Body of pancreas (tissue), 4 donors: ENCODE measurements at places on chromosomes 4 and X. TPM values are rescaled to one million over a fixed set of nuclear protein-coding genes. Genes with fewer than 3 reads are reported as not detected.
A peak's percentile ranks its signal among the peaks of the same experiment; 100 is the strongest.

GRCh38 chrX:9642270-9642995, 123.2 kb downstream of the GPR143 start:
- DNase-seq: no peak

- DNase-seq: no peak
These were observed 503.9 kb downstream of the STIM2 start for GRCh38 chr4:27364509-27364908.

DNA sequence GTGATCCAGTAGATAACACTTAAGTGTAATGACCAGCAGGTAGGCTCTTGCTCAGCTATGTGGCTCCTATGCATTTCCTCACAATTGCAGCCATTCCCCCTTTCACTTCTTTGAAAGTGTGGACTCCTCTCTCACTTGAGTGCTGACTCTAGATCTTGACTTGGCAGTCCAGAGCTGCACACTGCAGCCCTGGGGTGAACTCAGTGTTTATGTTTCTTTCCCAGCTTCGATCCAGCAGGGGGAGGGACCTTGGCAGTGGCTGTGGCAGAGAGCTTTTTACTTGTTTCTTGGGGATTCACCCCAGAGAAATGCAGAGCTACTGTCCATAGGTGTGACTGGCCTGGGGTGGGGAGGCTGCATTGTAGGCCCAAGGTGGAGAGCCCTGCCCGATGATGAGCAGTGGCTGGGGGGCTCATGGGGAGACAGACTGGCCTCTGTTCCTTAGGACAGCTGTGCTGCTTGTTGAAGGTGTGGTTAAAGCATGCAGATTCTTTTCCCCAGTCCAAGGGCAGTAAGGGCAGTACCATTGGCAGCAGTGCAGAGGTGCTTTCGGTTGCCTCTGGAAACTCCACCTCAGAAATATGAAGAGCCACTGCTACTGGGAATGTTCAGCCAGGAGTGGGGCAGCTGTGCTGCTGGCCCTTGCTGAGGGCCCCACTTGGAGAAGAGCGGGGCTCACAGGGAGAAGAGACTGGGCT, 134.7 kb downstream of the SH3BGRL start:
- no peak for DNase-seq

GRCh38 chr4:136489101-136489500, 1043.2 kb downstream of the PCDH18 start:
- no peak for DNase-seq

GRCh38 chr4:25531272-25531671, 124.4 kb upstream of the SLC34A2 start:
- no peak for DNase-seq

DNA sequence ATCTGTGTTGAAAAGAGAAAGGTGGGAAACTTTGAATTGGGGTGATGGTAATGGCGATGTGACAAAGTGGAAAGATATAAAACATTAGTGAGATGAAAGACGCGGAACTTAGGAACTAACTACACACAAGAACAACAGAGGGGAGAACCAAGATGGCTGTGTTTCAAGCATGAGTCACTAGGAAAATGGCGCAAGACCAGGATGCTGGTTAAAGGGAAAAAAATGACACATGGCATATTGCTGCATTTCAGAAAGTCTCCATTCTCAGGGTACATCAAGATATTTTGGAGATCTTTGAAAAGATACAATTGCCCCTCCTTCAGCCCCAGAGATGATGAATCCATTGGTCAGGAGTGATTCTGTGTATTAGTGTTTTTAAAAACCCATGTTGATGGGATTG, 164.4 kb downstream of the FBXO8 start:
- no peak for DNase-seq

DNA sequence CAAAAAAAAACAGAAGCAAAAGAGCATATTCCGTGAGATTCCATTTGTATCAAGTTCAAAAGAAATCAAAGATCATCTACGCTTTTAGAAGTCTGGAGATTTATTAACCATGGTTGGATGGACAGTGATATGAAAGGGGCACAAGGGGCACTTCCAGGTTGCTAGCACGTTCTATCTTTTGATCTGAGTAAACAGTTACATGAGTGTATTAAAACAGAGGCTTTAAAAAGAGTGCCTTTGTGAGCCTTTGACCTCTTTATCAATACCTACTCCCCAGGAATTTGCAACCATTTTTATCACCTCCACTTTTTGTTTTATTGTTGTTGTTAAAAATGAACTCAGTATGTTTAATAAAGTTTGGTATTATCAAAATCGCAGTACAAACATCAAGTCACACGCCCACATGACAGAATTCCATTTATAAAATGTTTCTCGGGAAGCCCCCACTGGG, 72.4 kb upstream of the UCP1 start:
- DNase-seq: no peak

DNA sequence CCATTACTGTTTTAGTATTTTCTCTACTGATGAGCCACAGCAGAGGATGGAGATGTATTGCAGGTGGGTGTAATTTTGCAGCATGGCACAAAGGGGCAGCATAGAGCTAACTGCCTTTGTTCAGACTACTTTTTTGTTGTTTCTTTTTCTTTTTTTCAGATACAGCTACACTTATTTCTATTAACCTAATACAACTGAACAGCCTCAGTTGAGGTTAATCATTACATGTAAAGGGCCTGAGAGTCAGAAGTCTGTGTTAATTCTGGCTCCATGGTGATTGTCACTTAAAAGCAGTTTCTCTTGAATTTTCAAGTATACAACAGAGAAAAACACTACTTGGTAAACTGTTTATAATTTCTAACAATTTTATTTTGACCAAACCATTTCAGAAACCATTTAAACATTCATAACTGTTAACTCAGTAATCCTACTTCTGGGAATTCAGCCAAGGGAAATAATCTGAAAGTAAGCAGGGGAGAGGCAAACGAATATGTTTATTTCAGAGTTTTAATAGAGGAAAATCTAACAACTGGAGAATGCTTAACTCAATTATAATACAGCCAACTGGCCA, 13.9 kb upstream of the PPEF2 start:
- DNase-seq: peak; percentile 52

- DNase-seq: peak; percentile 6
These were observed 220.7 kb downstream of the ANTXR2 start for GRCh38 chr4:79852305-79852730.

Gene AFM
- not detected for total RNA-seq

Gene IGFBP7
- total RNA-seq: 758 TPM

Gene HTN3
- total RNA-seq: not detected

Gene GDPD2
- total RNA-seq: 0.26 TPM

Gene FGF13
- total RNA-seq: 0.66 TPM

Gene CLDN22
- not detected for total RNA-seq

Gene MXRA5
- 3.3 TPM for total RNA-seq
